ENCODE measurements at places on chromosomes 11 and 22.
A peak's percentile ranks its signal among the peaks of the same experiment; 100 is the strongest.

GRCh38 chr11:82989628-82990404 is 81.9 kb downstream of the RAB30 start:
- no peak for DNase-seq

- DNase-seq, result no peak
These were observed 1336.8 kb downstream of the TBC1D22A start for GRCh38 chr22:48099251-48099650.

DNA sequence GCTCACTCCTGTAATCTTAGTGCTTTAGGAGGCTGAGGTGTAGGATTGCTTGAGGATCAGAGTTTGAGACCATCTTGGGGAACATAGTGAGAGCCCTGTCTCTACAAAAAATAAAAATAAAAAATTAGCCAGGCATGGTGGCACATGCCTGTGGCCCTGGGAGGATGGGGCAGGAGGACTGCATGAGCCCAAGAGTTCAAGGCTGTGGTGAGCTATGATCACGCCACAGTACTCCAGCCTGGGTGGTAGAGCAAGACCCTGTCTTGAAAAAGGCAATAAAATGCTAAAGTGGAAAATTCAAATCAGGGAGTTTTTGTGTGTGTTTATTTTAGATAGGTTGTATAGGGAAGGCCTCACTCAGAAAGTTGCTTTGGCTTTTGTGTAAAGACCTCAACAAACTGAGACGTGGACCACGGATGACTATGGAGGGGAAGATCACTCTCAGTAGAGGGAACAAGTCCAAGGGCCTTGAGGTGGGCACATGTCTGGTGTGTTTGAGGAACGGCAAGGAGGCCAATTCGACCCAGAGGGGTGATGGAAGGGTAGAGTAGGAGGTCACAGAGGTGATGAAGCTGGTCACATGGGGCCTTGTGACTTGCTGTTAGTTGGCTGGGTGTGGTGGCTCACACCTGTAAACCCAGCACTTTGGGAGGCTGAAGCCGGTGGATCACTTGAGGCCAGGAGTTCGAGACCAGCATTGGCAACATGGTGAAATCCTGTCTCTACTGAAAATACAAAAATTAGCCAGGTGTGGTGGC is 35.7 kb downstream of the WEE1 start:
- DNase-seq, result no peak

DNA sequence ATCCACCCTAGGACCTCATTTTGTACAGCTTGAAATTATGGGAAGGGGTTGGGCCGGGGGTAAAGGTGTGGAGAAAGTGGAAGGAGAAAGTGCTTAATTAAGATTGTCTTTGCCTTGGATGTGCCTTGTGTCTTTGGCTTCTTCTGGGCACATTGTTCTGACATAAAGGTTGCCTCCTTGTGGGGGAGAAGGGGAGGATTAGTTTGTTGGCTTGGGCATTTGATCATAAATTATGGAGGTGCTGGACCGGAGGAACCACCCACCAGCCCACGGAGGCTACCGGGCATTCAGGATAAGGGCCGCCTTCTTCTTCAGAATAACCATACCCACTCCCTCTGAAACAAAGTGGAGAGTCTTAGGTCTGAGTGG is 1.3 kb downstream of the PAFAH1B2 start:
- DNase-seq, result no peak

DNA sequence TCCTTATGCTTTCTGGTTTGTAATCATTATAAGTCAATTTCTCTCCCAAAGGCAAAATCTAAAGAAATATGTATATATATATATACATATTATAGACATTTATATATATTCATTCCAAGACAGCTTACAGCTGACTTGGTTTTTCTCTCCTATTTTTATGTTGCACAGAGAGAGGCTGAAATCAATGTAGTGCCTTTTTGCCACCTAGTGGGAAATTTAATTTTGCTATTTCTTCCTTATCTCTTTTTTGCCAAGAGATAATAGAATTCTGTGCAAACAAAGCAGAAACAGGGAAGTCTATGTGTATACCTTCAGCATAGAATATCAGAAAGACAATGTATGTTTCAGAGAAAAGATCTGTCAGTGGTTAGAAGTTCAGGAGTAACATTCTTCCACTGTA is 186.0 kb upstream of the ANO5 start:
- no peak for DNase-seq

DNA sequence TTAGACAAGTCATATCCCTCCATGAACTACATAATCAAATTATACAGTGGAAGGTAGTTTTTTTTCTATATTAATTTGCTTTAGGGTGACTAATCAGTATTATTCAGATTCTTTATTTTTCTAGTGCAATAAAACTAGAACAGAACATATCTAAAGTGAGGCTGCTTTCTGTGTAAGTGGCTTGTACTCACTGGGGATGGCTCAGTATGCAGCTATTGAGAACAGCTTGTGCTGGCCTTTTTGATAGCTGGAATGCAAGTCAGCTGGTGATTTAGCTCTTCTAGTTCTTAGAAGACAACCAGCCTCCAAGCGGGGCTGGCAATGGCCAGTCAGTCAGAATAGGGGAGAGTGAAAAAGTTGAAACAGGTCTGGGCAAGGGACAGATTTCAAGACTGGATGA is 119.4 kb downstream of the BLID start:
- DNase-seq, result no peak

GRCh38 chr11:59968395-59968783 is 4.6 kb downstream of the OOSP4A start:
- DNase-seq, result no peak

DNA sequence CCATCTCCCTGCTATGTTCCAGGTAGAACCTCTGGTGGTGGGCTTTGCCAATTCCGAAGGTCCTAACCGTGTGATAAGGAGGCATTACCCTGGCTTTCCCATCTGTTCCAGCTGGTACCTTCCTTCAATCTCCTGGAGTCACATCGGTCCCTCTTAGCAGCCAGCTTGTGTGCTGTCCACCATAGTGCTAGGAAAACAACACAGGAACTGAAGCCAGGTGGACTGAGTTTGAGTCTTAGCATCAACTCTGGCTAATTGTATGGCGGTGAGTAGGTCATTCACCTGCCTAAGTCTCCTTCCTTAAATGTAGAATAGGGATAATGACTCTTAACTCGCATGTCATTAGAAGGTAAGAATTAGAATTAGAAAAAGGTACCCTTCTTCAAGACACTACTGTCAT is 159.6 kb upstream of the E2F8 start:
- no peak for DNase-seq

GRCh38 chr11:87493516-87493915 is 455.8 kb downstream of the TMEM135 start:
- DNase-seq, result peak; percentile 80

GRCh38 chr22:49962012-49962750 is 1.6 kb downstream of the PIM3 start:
- DNase-seq, result no peak

GRCh38 chr11:64611869-64612646 is 21.0 kb downstream of the SLC22A12 start:
- no peak for DNase-seq
